ENCODE measurements at places on chromosomes 4 and X. TPM values are rescaled to one million over a fixed set of nuclear protein-coding genes. Genes with fewer than 3 reads are reported as not detected.

GIMD1 gene
- not detected for total RNA-seq

INTU gene
- total RNA-seq = 0.32 TPM

SFRP2 gene
- not detected for total RNA-seq

DUX4 gene
- not detected for total RNA-seq

BST1 gene
- total RNA-seq = 0.54 TPM

NEK1 gene
- total RNA-seq = 13.1 TPM

GRCh38 chr4:8383451-8384160 is 56.9 kb downstream of the ACOX3 start:
- no peak overlapping the region for H3K27ac ChIP-seq
- H3K4me1 ChIP-seq = no peaks in the 10 kb centered on the region
- no peaks in the 10 kb centered on the region for H3K27me3 ChIP-seq
- no peaks in the 10 kb centered on the region for H3K36me3 ChIP-seq

DNA sequence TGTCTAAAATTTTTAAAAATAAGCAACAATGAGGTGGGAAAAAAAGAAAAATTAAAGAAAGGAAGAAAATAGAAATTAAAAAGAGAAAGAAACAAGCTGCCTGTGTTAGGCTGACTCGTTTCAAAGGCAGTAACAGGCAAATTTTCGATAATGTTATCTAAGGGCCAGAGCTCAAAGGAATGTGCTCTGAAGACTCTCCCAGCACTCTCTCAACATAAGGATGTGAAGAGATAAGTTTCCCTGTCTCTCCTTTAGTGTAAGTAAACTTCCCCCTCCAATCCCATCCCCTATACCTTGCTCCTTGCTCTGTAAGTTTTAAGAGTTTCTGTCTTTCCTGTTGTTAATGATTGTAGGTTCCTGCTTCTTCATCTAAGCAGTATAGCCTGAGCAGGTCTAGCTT is 172.8 kb downstream of the TEX13C start:
- H3K4me3 ChIP-seq = no peak overlapping the region
- H3K27me3 ChIP-seq = no peaks in the 10 kb centered on the region
- H3K27ac ChIP-seq = no peak overlapping the region
- no peak for DNase-seq
- no peaks in the 10 kb centered on the region for H3K36me3 ChIP-seq

Data from activated naive CD8-positive, alpha-beta T cell treated with anti-CD3 and anti-CD28 coated beads for 36 hours (primary cell).